B cell (primary cell): ENCODE measurements at places on chromosomes 5 and 9. TPM values are rescaled to one million over a fixed set of nuclear protein-coding genes. Genes with fewer than 3 reads are reported as not detected.

SLC34A3 gene
- not detected in 2 replicates for polyA plus RNA-seq

PHPT1 gene
- polyA plus RNA-seq: 21.9 and 37.2 TPM in 2 replicates

C1QTNF2 gene
- not detected in 2 replicates for polyA plus RNA-seq

IARS1 gene
- polyA plus RNA-seq: 22.3 and 31.6 TPM in 2 replicates

MLLT3 gene
- polyA plus RNA-seq: 3.6 and 3.8 TPM in 2 replicates

WDR31 gene
- 0.17 and 0.36 TPM in 2 replicates for polyA plus RNA-seq

CDC25C gene
- polyA plus RNA-seq: 0.03 TPM in 1 of 2 replicates, not detected in the other

CDHR2 gene
- polyA plus RNA-seq: 0.04 and 0.25 TPM in 2 replicates

CNTNAP3 gene
- polyA plus RNA-seq: 0.04 and 0.24 TPM in 2 replicates

ENDOG gene
- polyA plus RNA-seq: 2.9 and 12.5 TPM in 2 replicates

DDX4 gene
- 0.07 TPM in 1 of 2 replicates, not detected in the other for polyA plus RNA-seq

PCDHGA12 gene
- polyA plus RNA-seq: 0.09 and 0.27 TPM in 2 replicates

N4BP3 gene
- polyA plus RNA-seq: 13.3 and 18.3 TPM in 2 replicates

RPL37 gene
- polyA plus RNA-seq: 141 and 173 TPM in 2 replicates

ACSL6 gene
- 0.03 and 0.72 TPM in 2 replicates for polyA plus RNA-seq

UHRF2 gene
- 85.6 and 160 TPM in 2 replicates for polyA plus RNA-seq

PCSK5 gene
- 0.09 and 0.35 TPM in 2 replicates for polyA plus RNA-seq

CDK7 gene
- polyA plus RNA-seq: 12.3 and 17.0 TPM in 2 replicates

RASGEF1C gene
- polyA plus RNA-seq: not detected in 2 replicates

ST8SIA4 gene
- 7.7 and 9.5 TPM in 2 replicates for polyA plus RNA-seq

SLC46A2 gene
- polyA plus RNA-seq: 0.06 and 0.18 TPM in 2 replicates

C5orf22 gene
- polyA plus RNA-seq: 4.4 and 7.5 TPM in 2 replicates

LCN6 gene
- polyA plus RNA-seq: 0.18 and 0.52 TPM in 2 replicates

MARCOL gene
- polyA plus RNA-seq: not detected in 2 replicates

TMEM252 gene
- 0.10 TPM in 1 of 2 replicates, not detected in the other for polyA plus RNA-seq

FAM170A gene
- polyA plus RNA-seq: not detected in 2 replicates

ZBTB26 gene
- polyA plus RNA-seq: 4.7 and 5.8 TPM in 2 replicates

FBN2 gene
- polyA plus RNA-seq: 0.03 and 0.04 TPM in 2 replicates

C8G gene
- polyA plus RNA-seq: 0.65 and 2.8 TPM in 2 replicates

PRLR gene
- not detected in 2 replicates for polyA plus RNA-seq

UNC5A gene
- polyA plus RNA-seq: not detected in 2 replicates

ESM1 gene
- polyA plus RNA-seq: not detected in 2 replicates

FGFR4 gene
- 2.7 and 3.4 TPM in 2 replicates for polyA plus RNA-seq

ANKRD18B gene
- not detected in 2 replicates for polyA plus RNA-seq

FCN2 gene
- polyA plus RNA-seq: not detected in 2 replicates

KIF12 gene
- polyA plus RNA-seq: not detected in 2 replicates

TXNDC8 gene
- not detected in 2 replicates for polyA plus RNA-seq

ZNF300 gene
- 3.6 and 4.3 TPM in 2 replicates for polyA plus RNA-seq

OTP gene
- 0.03 TPM in 1 of 2 replicates, not detected in the other for polyA plus RNA-seq

MCC gene
- 0.09 and 0.13 TPM in 2 replicates for polyA plus RNA-seq

SHC3 gene
- 0.03 and 0.06 TPM in 2 replicates for polyA plus RNA-seq

FAM221B gene
- not detected in 2 replicates for polyA plus RNA-seq

EDIL3 gene
- not detected in 2 replicates for polyA plus RNA-seq

LRRC70 gene
- 3.3 and 4.7 TPM in 2 replicates for polyA plus RNA-seq

RFESD gene
- 0.46 and 1.5 TPM in 2 replicates for polyA plus RNA-seq

PCDHGA9 gene
- polyA plus RNA-seq: 0.19 TPM in 2 replicates

FGF18 gene
- polyA plus RNA-seq: 0.06 and 0.07 TPM in 2 replicates

SAXO1 gene
- polyA plus RNA-seq: 0.01 TPM in 1 of 2 replicates, not detected in the other

LHX3 gene
- 0.07 TPM in 2 replicates for polyA plus RNA-seq
